SW480 (cell line): ENCODE measurements at places on chromosomes 2 and 18.

- DNase-seq = no peak
Measured at GRCh38 chr2:218508299-218508698, 59.9 kb downstream of the USP37 start.

DNA sequence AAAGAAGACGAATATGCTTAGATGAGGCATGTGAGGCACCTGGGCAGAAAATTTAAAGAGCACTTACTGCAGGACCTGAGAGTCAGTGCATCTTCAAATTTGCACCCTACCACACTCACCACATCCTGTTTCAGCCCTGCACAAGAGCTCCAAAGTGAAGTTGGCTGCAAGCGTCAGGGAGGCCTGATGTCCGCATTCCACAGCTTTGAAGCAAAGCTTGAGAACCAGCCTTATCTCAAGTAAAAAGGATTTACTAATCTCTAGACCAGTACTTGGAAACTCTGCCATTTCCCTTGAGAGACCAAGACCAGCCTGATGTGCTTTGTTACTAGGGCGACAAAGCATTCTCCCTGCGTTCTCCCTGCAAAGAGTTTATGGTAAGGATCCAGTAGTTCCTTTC, 3.4 kb upstream of the ASNSD1 start:
- DNase-seq = no peak

DNA sequence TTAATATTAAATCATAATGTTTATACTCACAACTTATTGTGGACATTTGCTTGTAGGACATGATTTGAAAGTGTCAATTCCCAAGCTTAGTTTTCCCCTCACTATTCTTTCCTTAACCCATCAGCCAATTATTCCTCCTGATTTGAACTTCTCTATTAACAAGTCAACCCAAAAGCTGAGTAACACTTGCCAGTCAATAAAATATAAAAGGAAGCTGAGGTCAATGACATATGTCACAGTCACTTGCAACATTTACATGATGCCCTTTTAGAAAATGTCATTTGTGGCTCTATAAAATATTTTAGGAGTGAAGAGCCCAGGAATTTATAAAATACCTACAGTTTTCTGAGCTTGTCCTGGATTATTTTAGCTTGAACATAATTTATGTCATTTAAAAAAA, 7.2 kb downstream of the CCDC68 start:
- DNase-seq = no peak

- no peak for DNase-seq
Measured at GRCh38 chr18:75135158-75135725, 73.7 kb downstream of the PTGR3 start.

- DNase-seq = no peak
Measured at GRCh38 chr18:8397034-8397433, 212.2 kb upstream of the RAB12 start.

- no peak for DNase-seq
Measured at GRCh38 chr2:143125717-143126116, 3.5 kb upstream of the ARHGAP15 start.

- DNase-seq = peak; percentile 69
Measured at GRCh38 chr18:23134780-23135549, at the start of gene CABLES1. CABLES1 (plus strand) TSS chr18:23135485; CDS start chr18:23135763, 278 bp downstream.

- no peak for DNase-seq
Measured at GRCh38 chr18:45012286-45012685, 331.6 kb downstream of the SETBP1 start.

DNA sequence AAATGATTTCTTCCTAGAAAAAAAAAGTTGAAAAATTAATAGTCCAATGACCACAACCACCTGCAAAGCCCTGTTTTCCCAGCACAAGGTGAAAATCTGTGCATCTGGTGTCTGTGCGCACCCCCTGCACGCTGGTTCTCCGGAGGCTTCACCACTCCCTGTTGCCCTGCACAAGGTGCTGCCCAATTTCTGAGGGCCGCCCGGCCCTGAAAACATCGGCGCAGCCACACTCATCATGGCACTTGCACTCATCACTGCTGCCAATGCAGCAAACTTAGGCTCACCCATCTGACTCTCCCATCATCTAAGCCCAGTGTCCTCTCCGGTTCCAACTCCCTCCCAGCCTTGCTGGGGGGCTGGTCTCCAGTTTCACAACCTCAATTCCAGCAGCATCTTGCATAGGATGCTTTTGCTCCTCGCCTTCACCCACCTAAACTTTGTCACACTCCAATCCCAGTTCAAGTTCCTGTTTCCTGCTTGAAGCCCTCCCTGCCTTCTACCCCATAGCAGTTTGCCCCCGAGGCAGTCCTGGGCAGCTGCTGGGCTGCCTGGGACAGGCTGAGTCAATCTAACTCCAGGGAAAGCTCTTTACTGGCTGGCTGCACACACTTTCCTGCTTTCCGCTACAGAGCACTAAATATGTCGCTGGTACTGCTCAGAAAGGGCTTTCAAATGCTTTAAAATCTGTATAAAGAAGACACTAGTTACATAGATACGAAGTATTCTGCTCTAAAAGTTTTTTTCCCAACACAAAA, 522.5 kb upstream of the ID2 start:
- DNase-seq = no peak

- no peak for DNase-seq
Measured at GRCh38 chr18:77013811-77014521, 118.6 kb downstream of the MBP start.

DNA sequence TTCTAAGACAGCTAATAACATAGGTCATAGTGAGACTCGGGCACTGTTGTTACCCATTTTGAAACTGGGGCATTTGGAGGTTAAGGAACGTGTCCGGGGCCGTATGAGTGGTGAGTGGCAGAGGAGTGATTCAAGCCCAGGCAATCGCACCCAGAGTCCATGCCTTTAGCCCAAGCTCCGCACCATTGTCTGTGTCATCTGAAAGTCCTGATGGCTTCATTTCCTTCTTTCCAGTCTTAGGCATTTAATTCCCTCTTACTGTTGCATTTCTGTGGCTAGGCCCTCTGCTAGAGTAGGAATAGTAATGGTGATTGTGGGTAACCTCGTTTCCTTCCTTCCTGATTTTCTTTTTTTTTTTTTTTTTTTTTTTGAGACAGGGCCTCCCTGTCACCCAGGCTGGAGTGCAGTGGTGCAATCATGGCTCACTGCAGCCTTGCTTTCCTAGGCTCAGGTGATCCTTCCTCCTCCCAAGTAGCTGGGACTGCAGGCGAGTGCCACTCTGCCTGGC, 49.8 kb upstream of the ASB1 start:
- no peak for DNase-seq

DNA sequence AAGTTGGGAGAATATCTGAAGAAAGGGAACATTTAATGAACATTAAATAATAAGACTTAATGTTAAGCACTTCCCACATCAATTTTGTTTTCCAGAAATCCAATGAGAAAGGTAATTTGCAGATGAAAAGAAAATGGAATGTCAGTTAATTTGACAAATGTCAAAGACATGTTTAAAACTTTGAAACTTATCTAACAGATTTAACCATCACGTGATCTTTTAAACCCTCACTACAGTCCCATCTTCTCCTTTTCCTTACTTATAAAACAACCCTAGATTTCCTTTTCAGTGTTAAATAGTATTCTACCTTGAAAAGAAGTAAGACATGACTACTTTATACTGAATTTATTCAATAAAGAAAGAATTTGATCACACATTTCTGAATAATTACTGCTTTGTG, 288.5 kb downstream of the NRXN1 start:
- no peak for DNase-seq

DNA sequence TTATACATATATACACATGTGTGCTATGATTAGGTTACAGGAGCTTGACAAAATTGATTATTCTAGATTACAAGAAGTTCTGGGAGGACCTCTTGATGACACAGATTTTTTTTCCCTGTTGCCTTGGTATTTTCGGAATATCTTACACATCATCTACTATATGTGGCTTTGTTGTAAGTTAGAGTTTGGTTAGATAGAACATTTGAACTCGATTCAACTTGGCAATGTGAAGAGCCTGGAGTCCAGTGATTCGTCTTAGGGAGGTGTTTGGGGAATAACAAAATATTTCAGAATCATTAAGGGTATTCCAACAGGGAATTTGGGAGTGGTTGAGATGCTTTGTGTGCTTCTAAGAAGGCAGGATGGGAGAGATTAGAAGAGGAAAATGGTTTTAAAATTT, 39.3 kb upstream of the EFEMP1 start:
- no peak for DNase-seq

DNA sequence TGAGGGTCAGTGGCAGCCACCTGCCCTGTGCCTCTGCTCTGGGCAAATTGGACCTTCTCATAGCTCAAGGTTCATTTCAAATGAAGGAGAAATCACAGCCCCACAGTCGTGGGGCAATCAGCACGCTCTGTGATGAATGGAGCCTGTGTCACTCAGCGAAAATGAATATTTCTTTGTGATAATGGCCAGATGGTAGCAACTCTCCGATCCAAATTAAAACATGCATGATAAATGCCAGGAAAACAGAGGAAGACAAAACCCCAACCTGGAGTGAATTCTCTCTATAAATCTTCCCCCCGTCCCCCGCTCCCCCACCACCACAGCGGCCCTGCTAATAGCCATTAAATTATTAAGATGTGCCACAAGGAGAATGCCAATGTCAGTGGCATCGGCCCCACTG, 258.4 kb downstream of the CELF4 start:
- DNase-seq = no peak

DNA sequence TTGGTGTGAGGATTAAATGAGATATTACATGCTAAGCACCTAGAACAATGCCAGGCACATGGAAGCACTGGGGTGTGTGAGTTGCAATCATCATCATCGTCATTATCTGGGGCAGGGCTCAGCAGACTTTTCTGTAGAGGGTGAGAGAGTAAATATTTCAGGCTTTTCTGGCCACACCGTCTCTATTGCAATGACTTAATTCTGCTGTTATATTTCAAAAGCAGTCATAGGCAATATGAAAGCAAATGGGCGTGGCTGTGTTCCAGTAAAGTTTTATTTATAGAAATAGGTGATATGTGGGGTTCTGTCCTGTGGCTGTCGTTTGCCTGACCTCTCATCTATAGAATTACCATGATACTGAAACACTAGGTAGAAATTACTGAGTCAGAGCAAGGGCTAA, 60.6 kb downstream of the IL1R2 start:
- no peak for DNase-seq

- DNase-seq = no peak
Measured at GRCh38 chr2:26778507-26778906, 7.3 kb upstream of the CENPA start.

DNA sequence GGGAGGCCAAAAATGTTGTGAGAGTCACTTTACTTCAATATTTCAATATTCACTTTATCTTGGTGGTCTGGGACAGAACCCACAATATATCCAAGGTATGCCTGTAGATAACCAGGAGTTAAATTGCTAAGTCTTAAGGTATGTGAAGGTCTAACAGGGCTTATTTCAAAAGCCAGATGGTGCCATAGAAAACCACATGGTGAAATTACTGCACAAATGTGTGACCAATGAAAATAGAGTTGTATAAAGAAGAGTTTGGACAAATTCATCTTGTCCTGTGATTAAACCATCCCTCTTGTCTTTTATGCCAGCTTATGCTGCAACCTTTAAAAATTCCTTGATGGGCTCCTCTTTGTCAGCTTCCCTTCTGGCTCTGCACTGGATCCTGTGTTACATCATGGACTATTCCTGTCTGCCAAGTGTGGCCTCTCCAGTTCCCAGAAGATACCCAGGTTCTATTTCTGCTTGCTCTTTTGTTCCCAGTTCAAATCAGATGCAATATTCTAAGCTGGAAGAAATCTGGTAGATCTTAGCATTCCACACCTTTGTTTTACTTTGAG, 46.8 kb downstream of the ANTXR1 start:
- DNase-seq = no peak

DNA sequence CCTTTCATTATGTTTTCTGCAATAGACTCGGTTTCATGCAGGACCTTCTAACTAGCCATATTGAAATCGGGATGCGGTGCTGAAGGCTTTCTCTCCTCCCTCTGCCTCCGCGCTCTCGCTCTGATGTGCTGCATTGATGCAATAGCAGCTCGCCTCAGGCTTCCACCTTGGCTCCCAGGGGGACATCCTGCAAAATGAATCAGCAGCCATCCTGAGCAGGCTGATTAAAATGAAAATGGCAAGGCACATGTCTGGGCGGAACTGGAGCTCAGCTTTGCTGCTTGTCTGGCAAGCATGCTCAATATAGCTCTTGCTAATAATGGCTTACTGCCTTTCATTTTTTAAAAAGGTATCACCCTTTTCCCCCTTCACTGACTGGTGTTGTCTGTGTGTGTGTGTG, 806 bp upstream of the MYT1L start:
- no peak for DNase-seq
